ENCODE measurements at places on chromosomes 4 and X.

DNA sequence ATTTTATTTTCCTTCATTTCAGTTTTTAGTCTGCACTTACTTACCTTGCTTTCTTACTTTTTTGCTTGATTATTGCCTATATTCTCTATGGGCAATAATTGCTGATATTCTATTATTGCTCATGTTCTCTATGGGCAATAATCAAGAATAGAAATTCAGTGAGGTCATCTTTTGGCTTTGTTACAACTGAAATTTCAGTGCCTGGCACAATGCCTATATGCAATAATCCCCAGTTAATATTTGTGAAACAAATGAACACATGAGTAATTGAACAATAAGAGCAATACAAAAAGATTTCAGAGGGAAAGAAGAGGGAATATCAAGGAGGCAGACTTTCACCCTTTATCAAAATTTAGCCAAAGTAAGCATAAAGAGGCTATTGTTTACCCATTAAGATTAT is 48.6 kb upstream of the ARSJ start:
- no peak for DNase-seq

GRCh38 chrX:66039944-66040343 is at the start of gene VSIG4:
TSS of gene VSIG4 (minus strand) at chrX:66040080. CDS start at chrX:66039998, 82 bp downstream.
- no peak for DNase-seq

DNA sequence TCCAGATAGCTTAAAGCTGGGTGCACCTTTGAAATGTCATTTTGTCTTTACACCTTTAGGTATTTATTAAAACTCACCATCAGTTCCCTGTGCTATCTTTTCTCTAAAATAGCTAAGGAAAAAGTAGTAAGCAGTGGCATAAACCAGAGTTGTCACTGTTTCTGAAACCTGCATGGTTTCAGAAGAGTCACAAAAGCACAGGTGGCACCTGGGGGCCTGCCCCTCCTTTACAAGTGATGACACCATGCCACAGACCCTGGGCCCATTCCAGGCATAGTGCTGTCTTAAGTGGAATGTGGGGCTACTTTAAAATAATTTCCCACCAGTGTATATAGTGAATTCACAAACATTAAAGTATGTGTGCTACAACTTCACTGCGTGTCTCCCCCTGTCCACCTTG is 47.8 kb downstream of the DCUN1D4 start:
- no peak for DNase-seq

- DNase-seq: no peak
These were observed 52.0 kb upstream of the CCDC160 start for GRCh38 chrX:134184936-134185335.

- DNase-seq: no peak
These were observed 6.5 kb downstream of the ZNF721 start for GRCh38 chr4:492412-492811.

GRCh38 chr4:126264839-126265238 is 950.1 kb downstream of the FAT4 start:
- no peak for DNase-seq

GRCh38 chr4:153506341-153507309 is 40.5 kb downstream of the TMEM131L start:
- no peak for DNase-seq

- DNase-seq: no peak
These were observed 67.1 kb downstream of the USP38 start for GRCh38 chr4:143251779-143252178.

GRCh38 chr4:152471251-152471792 is 64.6 kb downstream of the FBXW7 start:
- DNase-seq: no peak

GRCh38 chrX:44953734-44954502 is 80.9 kb downstream of the KDM6A start:
- no peak for DNase-seq

- DNase-seq: no peak
These were observed 157.7 kb upstream of the DIPK2B start for GRCh38 chrX:45358392-45358791.

DNA sequence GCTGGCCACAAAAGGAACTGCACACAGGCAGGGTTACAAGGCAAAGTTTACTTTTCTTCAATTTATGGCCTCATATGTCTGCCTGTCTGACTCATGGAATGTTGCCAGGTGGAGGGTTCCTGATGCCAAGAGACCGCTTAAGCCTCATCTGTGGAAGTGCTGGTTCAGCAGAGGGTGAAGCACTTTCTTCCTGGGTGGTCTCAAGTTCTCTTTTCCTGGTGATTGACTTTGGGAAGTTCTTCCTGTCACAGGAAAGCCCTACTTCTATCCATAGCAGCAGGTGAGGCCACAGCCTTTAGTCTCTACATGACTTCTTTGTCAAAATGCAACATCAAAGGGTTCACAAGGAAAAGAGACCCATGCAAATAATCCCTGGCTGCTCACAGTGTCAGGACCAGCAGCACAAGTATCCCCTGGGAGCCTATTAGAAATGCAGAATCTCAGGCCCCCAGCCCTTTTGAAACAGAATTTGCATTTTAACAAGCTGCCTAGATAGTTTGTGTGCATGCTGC is 81.4 kb upstream of the IGFBP7 start:
- DNase-seq: no peak

DNA sequence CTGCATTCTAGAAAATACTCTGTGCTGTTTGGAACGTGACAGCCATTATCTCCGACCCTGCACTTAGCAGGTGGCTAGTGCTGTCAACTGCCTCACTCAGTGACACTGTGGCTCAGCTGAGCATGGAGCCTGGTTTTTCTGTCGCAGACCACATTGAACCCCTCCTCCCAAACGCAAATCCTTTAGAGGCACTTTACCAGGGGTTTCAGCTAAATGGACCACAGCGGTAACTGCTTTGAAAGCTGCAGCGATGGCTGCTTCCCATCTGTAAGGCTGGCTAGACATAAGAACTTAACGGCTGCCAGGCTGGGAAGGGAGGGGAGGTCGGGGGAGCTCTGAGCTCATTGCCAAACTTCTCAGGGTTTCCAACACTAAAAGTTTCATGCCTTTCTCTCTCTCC is 8.1 kb downstream of the SLC34A2 start:
- no peak for DNase-seq

- no peak for DNase-seq
These were observed 92.0 kb downstream of the ADRA2C start for GRCh38 chr4:3858046-3858730.

DNA sequence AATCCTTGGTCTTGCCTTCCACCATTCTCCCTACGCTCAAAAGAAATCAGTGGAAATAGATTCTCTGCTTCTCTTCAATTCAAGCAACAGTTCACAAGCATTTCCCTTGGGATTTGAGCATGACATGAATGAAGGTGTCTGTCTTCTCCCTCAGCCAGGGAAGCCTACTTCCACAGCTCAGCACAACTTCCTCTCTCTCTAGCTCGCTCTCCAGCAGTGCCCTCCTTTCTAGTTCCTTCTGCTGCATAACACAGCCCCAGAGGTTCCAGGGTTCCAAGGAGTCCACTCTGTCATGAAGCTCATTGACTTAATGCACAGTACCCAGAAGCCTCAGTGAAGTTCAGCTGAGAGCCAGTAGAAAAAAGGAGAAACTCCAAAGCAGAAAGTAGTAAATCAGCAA is 81.3 kb downstream of the PLS3 start:
- no peak for DNase-seq

GRCh38 chr4:5711479-5712184 is 631 bp downstream of the EVC start:
- no peak for DNase-seq

DNA sequence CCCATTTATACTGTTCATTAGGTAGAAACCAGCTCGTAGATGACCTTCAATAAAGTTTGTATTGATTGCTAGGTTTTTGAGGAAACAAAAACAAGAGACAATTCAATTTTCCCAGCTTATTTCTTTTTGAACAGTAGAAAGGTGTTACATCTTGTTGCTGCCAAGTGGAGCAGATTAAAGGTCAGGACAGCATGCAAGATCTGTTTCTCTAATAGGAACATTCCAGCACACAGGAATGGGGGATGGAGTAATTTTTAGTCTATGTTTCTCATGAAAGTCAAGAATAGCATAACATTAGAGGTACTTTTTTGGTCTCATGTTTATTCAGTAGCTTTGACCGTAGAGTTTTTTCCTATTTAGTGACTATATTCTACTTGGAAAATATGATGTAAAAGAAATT is 132.4 kb downstream of the IL1RAPL1 start:
- no peak for DNase-seq

DNA sequence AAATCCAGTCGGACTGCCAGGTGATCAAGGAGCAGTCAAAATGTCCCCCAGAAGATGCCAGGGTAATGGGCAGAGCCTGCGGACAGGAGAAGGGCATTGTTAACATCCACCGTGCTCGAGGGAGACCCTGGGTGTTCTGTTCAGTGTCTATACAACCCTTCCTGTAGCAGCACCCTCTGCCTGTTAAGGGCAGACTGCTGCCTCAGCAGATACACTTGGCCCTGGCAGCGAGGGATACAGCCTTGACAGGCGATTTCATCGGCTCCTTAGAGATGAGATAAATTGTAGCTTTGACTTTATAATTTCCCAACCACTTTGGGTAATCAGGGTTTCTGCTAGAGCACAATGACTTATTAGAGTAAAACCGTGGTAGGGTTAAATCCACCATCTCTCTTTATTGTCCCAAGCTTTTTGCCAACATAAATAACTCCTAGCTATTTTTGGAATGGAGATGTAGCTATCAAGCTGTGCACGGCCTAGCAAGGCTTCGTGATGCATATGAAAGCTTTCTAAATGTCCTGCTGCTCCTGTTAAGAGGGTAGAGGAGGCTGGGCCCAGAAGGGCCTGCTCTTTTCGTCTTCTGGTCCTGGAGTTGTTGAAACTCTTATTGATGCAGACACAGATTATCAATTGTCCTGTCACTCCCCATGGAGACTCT is 195.9 kb downstream of the CPEB2 start:
- no peak for DNase-seq

- DNase-seq: peak; percentile 15
These were observed 13.0 kb downstream of the EXOC1 start for GRCh38 chr4:55866290-55866907.

GRCh38 chrX:151724563-151725337 is 8.9 kb downstream of the FATE1 start:
- no peak for DNase-seq

Measured in GM12878 (cell line).